ENCODE measurements at places on chromosomes 11 and 22.

DNA sequence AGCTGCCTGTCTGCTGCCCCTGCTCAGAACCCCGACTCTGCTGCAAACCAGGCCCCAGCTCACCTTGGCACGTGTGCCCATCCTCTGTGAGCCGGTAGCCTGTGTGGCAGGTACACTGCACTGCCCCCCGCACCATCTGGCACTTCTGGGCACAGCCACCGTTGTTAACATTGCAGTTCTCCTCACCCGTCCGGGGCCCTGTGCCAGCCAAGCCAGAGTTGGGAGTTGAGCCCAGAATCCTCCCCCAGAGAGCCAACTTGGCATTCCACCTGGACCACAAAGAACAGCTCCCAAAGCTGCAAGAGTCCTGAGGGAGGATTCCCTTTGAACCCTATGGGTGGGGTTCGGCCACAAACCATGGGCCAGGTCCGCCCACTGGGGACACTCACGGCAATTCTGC lies 22.5 kb downstream of the LRP4 start:
- no peak for DNase-seq

DNA sequence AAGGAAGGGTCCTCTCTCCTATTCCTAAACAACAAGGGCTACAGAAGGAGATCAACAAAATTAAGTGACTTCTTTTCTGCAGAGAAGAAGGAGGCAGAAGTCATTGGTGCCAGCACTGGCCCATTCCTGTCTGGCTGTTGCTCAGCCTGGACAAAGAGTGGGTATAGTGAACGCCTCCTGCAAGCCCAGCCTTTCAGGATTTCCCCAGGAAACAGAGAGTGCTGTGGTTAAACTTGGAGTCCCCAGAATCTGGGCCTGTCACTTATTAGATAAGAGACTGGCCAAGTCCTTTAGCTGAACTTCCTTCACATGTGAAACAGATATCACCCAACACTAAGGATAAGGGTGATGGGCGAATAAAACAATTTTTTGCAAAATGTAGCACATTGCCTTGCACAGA lies 10.9 kb downstream of the TST start:
- DNase-seq = no peak

DNA sequence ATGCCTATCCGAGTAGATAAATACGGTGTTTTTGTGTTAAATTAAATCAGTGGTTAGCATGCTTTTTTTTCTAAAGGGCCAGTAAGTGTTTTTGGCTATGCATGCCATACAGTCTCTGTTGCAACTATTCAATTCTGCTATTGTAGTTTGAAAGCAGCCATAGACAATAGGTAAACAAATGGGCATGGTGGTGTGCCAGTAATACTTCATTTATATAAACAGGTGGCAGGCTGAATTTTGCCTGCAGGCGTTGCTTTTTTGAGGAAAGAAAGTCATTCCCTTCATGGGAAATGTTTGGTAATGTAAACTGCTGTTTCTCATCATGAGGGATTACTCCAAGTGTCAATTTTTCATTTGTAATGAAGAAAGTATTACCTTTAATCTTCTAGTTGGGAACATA lies 106.5 kb downstream of the TMEM135 start:
- no peak for DNase-seq

GRCh38 chr11:35049859-35050531 lies 89.0 kb upstream of the CD44 start:
- DNase-seq = no peak

- DNase-seq = peak; percentile 47
Measured at GRCh38 chr11:44333271-44334218, 23.6 kb upstream of the ALX4 start.

- peak; percentile 21 for DNase-seq
Measured at GRCh38 chr11:120057595-120058581, 80.0 kb downstream of the TRIM29 start.

- no peak for DNase-seq
Measured at GRCh38 chr22:34841331-34841771, 224.6 kb upstream of the ISX start.

GRCh38 chr11:102168481-102168880 lies 58.2 kb downstream of the YAP1 start:
- no peak for DNase-seq

- no peak for DNase-seq
Measured at GRCh38 chr11:65363770-65364169, 9.2 kb downstream of the TIGD3 start.

DNA sequence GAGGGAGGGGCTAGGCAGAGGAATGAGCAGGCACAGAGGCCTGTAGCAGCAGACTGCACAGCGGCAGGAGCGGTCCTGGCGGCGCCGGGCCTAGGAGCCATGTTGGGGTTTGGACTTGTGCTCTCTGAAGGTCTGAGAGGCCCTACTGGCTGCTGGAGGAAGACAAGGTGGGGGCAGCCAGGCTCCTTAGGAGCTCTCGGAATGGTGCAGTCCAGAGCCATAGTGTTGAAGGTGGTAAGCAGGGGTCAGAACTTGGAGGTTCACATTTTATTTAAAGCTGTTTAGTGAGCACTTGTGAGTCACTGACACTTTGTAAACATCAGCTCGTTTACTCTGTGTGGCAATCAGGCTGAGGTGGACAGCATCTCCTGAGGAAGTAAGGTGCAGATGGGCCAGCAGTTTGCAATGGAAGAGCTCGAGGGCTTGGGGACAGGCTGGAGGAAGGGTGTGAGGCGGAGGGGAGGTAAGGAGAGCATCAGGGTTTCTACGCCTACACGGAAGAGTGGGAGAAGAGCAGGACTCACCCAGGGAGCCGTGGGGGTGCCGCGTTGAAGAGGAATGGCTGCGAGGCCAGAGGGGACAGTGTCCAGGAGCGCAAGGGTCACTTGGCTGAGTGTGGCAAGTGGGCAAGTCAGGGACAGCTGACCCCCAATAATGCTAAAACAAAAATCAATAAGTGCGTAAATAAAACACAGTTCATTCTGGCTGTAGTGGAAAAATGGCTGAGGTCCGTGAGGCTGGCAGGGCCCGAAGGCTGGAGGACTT lies 10.0 kb upstream of the TMEM191C start:
- DNase-seq = no peak

DNA sequence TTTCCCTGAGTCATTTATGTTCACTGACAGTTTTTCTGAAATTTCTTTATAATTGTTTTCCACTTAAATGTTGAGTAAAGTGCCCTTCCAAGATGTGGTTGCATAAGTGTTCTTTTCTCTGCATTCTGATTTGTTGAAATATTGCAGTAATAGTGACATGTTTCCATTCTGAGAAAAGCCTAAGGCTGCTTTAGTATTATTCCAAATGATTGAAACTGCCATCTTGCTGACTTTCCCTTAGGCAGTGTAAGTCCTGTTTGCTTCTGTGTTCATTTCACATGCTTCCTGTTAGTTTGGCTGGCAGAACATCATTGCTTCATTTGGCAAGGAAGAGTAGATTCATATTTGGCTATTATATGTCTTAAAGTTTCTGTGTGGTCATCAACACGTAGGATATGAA lies 146.5 kb downstream of the ELP4 start:
- peak; percentile 20 for DNase-seq

GRCh38 chr22:44341431-44342346 lies 28.9 kb upstream of the SHISAL1 start:
- DNase-seq = no peak

GRCh38 chr11:78203184-78203583 lies 14.5 kb downstream of the USP35 start:
- no peak for DNase-seq

- DNase-seq = no peak
Measured at GRCh38 chr22:49166211-49166610, 661.5 kb downstream of the BRD1 start.

- DNase-seq = no peak
Measured at GRCh38 chr11:119589001-119589400, 140.0 kb downstream of the NECTIN1 start.

GRCh38 chr22:24969560-24970301 lies 17.2 kb downstream of the KIAA1671 start:
- no peak for DNase-seq

- DNase-seq = no peak
Measured at GRCh38 chr22:46604306-46604690, 15.9 kb upstream of the GRAMD4 start.

GRCh38 chr11:17490232-17490631 lies 13.6 kb upstream of the ABCC8 start:
- no peak for DNase-seq

- peak; percentile 41 for DNase-seq
Measured at GRCh38 chr11:134074346-134074745, 5.5 kb downstream of the JAM3 start.

All from fibroblast of mammary gland (primary cell).